ENCODE measurements at places on chromosomes 16 and 17. TPM values are rescaled to one million over a fixed set of nuclear protein-coding genes. Genes with fewer than 3 reads are reported as not detected.
A peak's percentile ranks its signal among the peaks of the same experiment; 100 is the strongest.

ZNF785 gene
- 19.3 TPM for total RNA-seq

TAC4 gene
- not detected for total RNA-seq

ABCA8 gene
- total RNA-seq: 10.8 TPM

TVP23A gene
- 2.0 TPM for total RNA-seq

SDR42E1 gene
- 0.04 TPM for total RNA-seq

HYDIN gene
- total RNA-seq: 0.95 TPM

SPATA22 gene
- not detected for total RNA-seq

CTF1 gene
- 5.0 TPM for total RNA-seq

CTRB2 gene
- 0.63 TPM for total RNA-seq

CBX2 gene
- total RNA-seq: 35.3 TPM

KRTAP2-2 gene
- not detected for total RNA-seq

DNA sequence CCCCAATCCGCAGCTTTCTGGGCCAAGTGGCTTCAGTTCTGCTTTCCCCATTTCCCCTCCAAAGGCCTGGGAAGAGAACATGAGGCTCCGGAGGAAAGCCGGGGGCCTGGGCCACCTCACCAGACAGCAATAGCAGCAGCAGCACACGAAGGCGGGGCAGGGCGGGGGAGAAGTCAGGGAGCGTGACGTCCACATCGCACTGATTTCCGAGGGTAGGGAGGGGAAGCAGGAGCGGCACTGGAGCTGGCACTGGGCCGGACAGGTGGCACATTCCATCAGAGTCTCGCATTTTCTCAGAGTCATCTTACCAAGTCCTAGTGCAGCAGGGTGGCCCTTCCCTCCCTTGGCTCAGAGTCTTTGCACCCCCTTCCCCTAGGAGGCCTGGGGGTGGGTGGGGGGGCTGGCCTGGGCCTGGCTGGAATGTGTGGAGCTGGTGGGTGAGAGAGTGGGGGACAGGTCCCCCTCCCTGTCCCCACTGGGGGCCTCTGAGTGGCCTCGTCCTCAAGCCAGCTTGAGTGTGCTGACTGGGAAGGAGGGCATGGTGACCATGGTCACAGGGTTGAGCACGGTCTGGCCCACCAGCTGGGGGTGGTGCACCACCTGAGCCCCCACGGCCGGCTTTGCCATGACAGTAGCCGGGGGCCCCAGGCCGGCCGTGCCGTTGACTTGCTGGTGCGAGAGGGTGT, 14.3 kb downstream of the MNT start:
- H3K4me3 ChIP-seq: no peak overlapping the region
- H3K36me3 ChIP-seq: peaks cover 6% of the 10 kb centered on the region
- DNase-seq: no peak
- H3K27ac ChIP-seq: peak overlapping the region; percentile 22

DNA sequence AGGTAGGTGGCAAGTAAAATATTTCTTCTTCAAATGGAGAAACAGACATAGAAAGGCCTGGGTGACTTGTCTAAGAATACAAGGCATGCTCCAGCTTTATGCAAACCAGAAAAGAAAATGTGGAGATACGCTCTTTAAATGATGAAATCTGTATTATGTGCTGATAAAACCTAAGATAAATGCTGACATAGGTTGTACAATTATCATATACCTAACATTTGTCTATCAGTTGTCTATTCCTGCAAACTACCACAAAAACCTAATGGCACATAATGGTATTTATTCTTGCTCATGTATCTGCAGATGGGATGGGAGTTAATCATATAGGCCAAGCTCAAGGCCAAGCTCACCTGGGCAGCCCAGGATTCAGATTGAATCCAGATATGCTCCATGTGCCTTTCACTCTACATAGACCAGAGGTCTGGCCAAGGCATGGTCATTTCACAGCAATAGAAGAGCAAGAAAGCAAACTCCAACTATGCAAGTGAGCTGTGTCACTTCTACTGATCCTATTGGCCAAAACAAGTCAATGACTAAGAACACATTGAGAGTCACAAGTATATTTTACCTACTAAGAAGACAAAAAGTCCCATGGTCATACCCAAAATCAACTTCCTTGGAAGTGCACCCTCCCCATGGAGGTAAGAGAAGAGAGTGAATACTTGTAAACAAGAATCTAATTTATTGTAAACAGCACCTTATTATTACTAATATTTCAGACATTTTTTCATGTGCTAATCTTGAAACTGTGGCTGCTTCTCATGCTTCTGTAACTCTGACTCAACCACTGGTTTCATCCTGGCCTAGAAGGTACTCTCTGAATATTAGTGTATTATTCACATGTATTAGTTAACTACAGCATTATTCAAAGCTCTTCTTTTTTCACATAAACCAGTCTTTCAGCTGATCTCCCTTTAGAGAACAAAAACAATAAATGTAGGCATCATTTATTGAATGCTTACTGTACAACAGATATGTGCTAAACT, 270.7 kb upstream of the SOX9 start:
- H3K27me3 ChIP-seq: no peaks in the 10 kb centered on the region
- DNase-seq: no peak
- H3K36me3 ChIP-seq: no peaks in the 10 kb centered on the region

- H3K27ac ChIP-seq: no peak overlapping the region
- peaks cover 6% of the 10 kb centered on the region for H3K4me1 ChIP-seq
- DNase-seq: no peak
- no peak overlapping the region for H3K4me3 ChIP-seq
Measured at GRCh38 chr17:5922476-5922875, 147.7 kb upstream of the WSCD1 start.

DNA sequence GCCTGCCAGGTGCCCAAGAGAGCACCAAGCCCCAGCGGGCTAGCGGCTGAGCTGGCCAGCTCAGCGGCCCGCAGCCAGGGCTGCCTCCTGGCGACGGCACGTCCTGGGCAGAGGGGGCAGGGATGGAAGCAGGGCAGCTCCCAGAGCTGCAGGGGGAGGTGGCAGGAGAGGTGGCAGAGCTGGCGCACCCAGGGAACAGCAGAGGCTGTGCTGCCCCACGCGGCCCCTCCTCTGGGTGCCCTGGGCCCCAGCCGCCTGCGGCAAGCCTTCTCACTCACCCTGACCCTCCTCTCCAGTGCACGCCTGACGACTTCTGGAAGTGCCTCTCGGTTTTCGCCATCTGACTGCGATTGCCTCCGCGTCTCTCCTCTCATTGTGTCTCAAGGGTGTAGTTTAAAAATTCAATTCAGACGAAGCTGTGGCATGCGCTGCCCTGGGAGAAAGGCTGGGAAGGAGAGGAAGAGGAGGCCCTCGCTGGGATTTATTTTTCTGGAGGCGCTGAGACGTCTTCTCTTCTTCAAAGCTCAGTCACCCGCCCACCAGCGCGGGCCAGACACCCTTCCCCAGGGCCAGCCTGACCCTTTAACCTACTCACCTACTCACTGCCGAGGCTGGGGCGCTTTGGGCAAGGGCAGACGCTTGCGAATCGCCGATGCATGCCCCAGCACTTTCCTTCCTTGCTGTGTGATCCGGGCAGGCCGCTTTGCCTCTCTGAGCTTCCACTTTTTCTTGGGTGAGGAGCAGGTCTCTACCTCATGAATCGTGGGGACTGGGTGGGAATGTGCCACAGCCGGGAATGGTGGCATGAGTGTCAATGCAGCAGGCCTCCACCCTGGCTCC, 24.9 kb downstream of the GSE1 start:
- no peaks in the 10 kb centered on the region for H3K27me3 ChIP-seq
- H3K36me3 ChIP-seq: no peaks in the 10 kb centered on the region
- no peak overlapping the region for H3K4me3 ChIP-seq
- DNase-seq: no peak

DNA sequence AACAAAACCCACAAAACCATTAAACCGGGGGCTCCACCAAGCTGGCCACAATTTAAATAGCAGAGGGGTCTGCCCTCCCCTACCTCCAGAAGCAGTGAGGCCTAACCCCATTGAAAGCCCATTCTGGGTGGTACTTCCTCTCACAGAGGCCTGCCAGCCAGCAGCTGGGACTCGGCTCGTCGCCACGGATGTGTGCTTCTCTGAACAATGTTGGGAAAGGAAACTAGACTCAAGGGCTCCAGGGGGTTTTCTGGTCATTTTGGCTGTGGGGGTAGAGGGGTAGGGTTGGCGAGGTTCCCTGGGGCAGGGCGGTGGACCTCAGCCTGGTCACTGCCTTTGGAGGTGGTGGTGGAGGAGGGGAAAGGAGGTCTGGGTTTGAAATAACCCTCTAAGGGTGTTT, 4.7 kb upstream of the PLCG2 start:
- no peaks in the 10 kb centered on the region for H3K4me1 ChIP-seq
- H3K27ac ChIP-seq: no peak overlapping the region
- no peak overlapping the region for H3K4me3 ChIP-seq
- DNase-seq: no peak
- peaks cover 17% of the 10 kb centered on the region for H3K27me3 ChIP-seq

DNA sequence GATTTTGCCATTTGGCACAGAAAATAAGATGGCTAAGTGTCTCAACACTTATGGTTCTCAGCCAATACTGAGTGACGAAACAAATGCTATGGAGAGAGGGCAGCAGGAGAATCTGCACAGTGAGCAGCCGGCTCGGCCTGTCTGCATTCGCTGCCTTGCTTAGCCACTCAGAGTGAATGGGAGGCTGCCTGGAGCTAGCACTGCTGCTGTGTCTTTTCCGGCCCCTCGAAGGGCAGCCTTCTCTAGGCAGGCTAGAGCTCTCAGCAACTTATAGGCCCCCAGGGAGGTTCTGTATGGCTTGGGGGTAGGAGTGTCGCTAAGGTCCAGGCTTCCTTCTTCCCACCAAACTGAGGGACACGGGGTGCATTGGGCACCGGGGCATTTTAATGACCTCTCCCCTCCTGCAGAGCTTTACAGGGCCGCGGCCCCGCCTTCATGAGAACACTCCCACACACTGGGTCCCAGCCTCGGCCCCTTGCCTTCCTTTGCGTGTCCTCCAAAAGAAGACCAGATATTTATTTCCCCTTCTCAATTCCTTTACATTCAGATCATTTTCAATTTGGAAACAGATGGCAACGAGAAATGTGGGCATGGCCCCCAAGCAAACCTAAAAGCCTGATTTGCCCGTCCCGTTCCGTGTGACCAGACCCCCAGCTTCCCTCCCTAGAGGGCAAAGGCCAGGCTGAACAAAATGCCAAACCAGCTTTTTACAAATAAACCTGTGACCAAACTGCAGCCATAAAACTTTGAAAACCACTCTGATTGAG, 670.9 kb downstream of the TOX3 start:
- no peak overlapping the region for H3K4me3 ChIP-seq
- H3K4me1 ChIP-seq: no peaks in the 10 kb centered on the region
- no peak overlapping the region for H3K27ac ChIP-seq
- DNase-seq: no peak

DNA sequence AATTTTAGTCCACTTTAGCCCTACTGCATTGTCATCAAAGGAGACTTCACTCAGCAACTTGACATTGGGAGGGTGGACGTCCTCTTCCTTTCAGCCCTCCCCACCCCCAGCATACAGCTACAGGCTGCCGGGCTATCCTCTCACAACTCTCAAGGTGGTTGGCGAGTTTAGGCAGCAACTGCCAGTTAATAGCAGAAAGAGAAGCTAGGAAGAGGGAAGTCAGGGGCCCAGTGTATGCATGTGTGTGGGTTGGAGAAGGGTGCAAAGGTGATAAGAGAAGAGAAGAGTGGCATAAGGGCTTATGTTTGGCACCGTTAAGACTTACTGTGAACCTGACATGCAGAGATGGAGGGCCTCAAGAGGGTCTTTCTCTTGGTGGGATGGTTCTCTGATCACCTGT, 31.8 kb downstream of the CCL4 start:
- peaks cover 19% of the 10 kb centered on the region for H3K4me1 ChIP-seq
- DNase-seq: no peak
- no peaks in the 10 kb centered on the region for H3K36me3 ChIP-seq
- H3K27ac ChIP-seq: no peak overlapping the region
- no peak overlapping the region for H3K4me3 ChIP-seq

DNA sequence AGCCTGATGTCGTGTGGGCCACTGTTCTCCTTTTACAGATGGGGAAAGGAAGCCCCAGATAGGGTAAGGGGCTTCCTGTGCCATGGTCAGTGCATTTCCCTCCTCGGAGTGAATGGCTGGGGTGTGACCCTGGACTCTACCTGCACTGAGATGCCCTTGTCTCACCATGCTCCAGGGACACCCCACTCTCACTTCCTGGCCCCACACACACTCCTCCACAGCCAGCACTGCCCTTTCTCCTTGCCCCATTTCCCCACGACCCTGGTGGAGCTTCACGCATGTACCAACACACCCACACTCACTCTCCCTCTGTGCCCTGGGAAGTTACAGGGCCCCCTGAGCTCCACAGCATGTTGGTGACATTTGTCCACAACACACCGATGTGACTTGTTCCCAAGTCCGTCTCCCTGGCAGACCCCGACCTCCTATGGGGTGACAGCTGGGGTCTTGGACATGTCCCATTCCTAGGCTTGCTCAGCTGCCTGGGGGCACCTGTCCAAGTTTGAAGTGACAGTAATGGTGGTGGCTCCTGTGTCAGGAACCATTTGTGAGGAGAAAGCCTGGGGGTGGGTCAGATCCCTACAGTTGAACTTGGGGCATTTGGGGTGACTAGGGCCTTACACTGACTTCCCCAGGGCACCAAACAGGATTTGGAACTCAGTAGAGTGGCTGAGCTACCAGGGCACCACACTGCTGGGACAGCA, 47.4 kb downstream of the PECAM1 start:
- no peaks in the 10 kb centered on the region for H3K36me3 ChIP-seq
- H3K27ac ChIP-seq: no peak overlapping the region
- no peaks in the 10 kb centered on the region for H3K27me3 ChIP-seq
- H3K4me3 ChIP-seq: no peak overlapping the region
- no peak for DNase-seq

- no peak overlapping the region for H3K4me3 ChIP-seq
- peaks cover 28% of the 10 kb centered on the region for H3K4me1 ChIP-seq
- no peak overlapping the region for H3K27ac ChIP-seq
- H3K36me3 ChIP-seq: no peaks in the 10 kb centered on the region
- DNase-seq: no peak
- H3K27me3 ChIP-seq: no peaks in the 10 kb centered on the region
Measured at GRCh38 chr17:57853695-57854094, 3.9 kb upstream of the MRPS23 start.

DNA sequence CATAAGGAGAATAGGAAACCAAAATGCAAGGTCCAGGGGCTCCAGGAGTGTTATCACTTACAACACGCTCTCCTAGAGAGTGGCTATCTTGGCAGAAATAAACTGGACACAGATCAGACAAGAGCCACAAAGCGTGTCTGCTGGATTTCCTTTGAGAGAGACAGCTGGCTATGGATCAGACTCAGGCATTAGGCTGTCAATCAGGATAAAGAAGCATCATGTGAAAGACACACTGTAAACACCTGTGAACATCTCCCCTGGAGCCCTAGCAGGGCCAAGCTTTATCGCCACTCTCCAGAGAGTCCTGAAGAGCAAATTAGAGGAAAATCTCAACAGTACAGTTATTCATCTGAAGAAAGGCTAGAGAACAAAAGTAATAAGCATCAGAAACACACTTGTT, 26.0 kb downstream of the SYCE1L start:
- H3K4me3 ChIP-seq: no peak overlapping the region
- no peaks in the 10 kb centered on the region for H3K4me1 ChIP-seq
- no peak overlapping the region for H3K27ac ChIP-seq
- H3K27me3 ChIP-seq: no peaks in the 10 kb centered on the region
- no peaks in the 10 kb centered on the region for H3K36me3 ChIP-seq
- DNase-seq: no peak

- H3K4me1 ChIP-seq: no peaks in the 10 kb centered on the region
- H3K4me3 ChIP-seq: no peak overlapping the region
- no peak overlapping the region for H3K27ac ChIP-seq
- no peaks in the 10 kb centered on the region for H3K27me3 ChIP-seq
- DNase-seq: no peak
Measured at GRCh38 chr16:60304066-60304465, 1570.0 kb upstream of the GOT2 start.

- no peak overlapping the region for H3K4me3 ChIP-seq
- no peak overlapping the region for H3K27ac ChIP-seq
- H3K27me3 ChIP-seq: no peaks in the 10 kb centered on the region
- DNase-seq: no peak
Measured at GRCh38 chr16:88192601-88193000, 190.2 kb upstream of the ZNF469 start.
